ENCODE measurements at places on chromosomes 6 and 20. TPM values are rescaled to one million over a fixed set of nuclear protein-coding genes. Genes with fewer than 3 reads are reported as not detected.

SLC32A1 gene
- total RNA-seq = not detected

IRAK1BP1 gene
- total RNA-seq = 3.5 TPM

GSTA3 gene
- not detected for total RNA-seq

MYMX gene
- total RNA-seq = not detected

GRCh38 chr6:111660531-111660930, 54.9 kb upstream of the TRAF3IP2 start:
- DNase-seq = no peak

GRCh38 chr20:47351643-47352331, 4.7 kb downstream of the ZMYND8 start:
- DNase-seq = no peak

DNA sequence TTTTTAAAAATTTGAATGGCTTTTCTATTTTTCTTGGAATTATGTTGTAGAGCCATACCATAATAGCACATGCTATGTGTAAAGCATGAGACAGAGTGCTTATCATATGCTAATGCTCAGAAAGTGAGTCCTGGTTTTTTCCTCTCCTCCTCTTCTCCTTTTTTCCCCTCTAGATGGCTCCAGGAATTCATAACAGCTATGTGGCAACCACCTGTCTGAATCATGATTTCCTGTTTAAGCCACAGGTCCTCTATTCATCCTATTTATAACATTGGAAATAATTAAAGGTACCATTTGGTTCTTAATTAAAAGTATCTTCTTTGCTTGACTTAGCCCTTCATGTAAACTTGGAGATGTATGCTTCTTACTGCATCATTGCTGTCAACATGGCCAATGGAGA, 260.0 kb upstream of the MAP3K7 start:
- no peak for DNase-seq

DNA sequence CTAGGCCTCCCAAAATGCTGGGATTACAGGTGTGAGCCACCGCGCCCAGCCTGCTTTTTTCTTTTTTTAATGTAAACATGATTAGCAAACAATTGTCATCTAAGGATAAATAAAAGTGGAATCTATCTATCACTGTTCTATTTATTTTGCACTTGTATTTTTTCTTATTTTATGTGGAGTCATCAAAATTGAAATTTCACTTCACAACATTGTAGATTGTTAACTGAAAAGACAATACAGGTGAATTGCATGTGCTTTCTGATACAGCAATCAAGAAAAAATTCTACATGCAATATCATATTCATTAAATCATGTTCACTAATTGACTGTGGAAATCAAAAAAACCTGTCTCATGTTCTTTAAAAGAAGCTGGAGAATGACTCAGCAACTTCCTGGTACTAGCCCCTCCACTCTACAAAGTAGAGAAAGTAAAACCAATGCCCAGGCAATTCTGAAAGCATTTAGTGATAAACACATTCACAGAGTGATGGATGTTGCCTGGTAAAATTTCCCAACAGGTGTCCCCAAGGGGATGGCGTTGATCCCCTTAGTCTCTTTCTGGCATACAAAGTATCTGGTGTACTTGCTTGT, 10.7 kb upstream of the RFX6 start:
- no peak for DNase-seq

DNA sequence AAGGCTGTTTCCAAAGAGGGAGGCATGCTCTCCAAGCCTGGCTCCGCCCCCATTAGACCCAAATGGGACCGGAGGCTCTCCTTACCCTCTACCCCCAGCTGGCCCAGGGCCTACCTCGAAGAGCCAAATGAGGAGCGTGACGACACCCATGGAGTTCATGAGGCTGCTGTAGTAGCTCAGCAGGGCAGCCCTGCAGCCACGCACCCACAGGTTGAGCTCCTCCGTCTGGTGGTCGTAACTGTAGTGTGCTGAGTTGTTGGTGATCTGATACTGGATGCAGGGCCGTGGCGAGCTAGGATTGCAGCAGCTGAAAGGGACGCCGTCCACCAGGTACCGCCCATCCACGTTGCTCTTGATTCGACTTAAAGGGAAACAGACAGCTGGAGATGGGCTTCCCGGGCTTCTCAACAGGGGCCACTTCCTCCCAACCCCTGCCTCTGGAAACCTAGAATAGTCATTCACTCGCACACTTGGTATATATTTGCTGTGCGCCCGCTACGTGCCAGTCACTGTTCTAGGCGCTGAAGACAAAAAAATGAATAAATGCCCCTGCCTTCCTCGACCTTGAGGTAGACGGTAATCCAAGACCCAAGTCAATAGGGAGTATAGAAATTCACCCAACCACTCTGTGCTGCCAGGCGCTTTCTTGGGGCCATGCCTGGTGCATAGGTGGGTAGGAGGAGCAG, 18.0 kb downstream of the PRPH2 start:
- no peak for DNase-seq

DNA sequence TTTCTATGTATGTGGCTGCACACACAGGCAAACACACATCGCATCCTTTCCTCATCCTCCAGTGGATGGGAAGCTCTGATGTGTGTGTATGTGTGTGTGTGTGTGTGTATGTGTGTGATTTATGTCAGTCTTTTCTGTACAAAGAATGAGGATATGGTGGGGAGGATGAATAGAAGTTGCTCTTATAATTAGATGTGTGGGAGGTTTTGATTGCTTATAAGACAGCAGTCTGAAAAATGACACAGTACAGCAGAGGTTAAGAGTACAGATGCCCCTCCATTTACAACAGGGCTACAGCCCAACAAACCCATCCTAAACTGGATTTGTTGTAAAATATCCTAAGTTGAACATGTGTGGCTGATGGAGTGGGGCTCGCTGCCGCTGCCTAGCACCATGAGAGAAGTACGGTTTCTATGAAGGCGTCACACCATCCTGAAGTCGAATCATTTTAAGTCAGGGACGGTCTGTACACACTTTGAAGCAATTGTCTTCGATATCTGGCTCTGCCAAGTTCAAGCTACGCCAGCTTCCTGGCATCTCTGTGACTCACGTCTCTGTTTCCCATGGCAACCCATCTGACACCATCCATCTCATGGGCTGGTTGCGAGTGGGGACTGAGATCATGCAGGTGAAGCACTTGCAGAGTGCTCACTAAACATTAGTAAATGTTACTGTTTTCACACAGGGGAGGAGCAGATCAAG, 252.6 kb downstream of the MYLK4 start:
- DNase-seq = no peak

- DNase-seq = no peak
Observed at GRCh38 chr6:10434235-10434634, 19.4 kb upstream of the TFAP2A start.

DNA sequence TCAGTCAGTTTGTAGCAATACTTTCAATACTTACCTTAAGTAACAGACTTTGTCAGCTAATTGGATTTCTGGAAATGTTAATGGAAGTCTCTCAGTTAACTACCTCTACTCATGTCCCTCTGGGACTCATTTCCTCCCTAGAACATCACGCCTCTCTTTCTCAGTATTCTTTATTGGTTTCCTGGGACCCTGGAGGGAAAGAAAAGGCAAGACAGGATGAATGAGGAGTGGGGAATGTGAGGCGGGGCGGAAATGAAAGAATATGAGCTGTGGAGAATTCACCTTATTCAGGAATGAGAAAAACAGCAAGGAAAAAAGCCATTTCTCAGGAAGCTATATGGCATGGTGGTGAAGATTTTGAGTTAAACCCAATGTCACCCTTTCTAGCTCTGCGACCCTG, 62.7 kb downstream of the ANKS1A start:
- no peak for DNase-seq

DNA sequence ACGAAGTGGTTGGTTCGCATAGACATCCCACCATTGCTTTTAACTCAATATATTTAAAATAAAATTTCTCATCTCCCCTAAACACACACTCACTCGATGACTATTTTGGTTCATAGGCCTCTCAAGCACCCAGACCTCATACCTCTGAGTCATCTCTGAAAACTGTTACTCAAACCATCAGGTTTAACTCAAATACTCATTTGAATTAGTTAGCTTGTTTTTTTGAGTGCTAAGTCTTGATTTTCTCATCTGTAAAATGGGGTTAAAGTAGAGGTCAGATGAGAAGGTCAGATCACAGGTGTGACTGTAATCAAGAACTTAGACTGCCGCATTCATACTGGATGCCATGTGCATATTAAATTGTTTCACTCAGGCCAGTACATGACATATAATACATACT, 243.9 kb upstream of the TENT5A start:
- no peak for DNase-seq

- no peak for DNase-seq
Observed at GRCh38 chr20:59578436-59579403, 25.6 kb upstream of the PHACTR3 start.

DNA sequence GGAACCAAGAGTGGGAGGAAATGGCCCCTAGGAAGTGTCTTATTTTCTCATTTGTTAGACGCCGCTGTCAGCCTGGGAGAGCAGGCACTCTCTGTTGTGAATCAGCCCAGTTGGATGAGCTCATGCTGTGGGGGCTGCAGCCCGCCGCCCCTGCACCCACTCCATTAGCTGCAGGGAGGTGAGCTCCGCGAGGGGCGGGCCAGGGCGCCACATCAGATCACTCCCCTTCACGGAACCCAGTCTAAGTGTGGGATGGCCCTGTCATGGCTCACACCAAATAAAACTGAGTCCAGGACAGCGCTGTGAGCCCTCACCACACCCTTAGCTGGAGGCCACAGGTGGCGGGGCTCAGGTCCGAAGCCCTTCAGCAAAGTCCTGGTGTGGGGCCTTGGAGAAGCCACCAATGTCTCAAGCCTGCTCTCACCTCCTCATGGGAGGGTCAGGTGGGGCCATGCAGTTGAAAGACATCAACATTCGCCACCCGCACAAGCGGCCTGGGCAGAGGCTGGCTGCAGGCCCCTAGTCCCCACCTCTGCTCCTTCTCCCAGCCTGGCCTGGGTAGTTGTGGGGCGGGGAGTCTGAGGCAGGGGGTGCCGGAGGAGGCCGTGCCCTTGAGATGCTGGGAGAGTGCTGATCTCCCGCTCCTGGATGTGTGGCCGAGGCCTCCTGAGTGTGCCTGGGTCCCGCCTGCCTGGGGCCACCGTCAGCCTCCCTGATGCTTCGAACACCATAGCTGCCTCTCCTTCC, 66.2 kb upstream of the SLCO4A1 start:
- DNase-seq = no peak

- DNase-seq = no peak
Observed at GRCh38 chr6:5729813-5730517, 276.8 kb downstream of the NRN1 start.

DNA sequence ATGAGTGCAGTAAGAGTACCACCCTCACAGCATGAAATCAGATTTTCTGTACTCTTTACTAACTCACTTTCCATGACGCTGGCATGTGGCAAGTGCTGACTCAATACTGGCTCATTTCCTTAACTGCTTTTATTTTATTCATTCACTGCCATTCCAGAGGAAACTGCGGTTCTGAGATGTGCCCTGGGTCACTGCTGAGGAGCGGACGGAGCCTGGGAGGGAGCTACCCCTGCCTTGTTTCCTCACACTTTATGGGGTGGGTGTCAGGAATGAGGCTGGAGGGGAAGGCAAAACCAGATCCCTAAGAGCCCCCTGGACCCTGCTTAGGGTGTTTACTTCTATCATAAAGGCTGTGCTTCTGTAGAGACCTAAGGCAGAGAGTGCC, 14.4 kb downstream of the NT5E start:
- DNase-seq = no peak

DNA sequence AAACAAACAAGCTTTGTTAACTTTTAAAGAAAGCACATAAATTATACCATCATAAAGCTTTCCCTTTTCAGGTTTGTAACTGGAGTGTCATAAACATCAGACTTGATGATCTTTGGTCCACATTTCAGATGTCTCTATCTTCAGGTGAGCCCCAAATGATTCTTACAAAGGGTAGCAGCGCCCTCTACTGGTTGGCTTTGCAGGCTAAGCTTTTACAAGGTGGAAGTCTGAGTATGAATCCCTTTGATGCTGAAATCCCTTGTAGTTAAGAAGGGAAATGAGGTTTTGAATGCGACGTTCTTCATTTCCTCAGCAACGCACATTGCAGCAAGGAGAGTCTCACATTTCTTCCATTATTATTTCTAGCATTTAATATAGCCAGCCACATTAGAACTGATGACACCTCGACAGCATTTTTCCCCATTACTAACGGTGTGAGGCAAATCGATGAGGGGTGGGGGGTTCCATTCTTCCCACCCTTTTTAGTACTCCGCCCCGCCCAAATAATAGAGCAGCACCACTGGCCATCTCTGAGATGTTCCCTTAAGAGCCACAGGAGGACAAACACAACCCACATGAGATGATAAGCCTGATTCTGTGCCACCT, 126.3 kb upstream of the NT5E start:
- DNase-seq = no peak

GRCh38 chr6:142816031-142816430, 128.9 kb downstream of the HIVEP2 start:
- no peak for DNase-seq

GRCh38 chr20:7195704-7196103, 428.2 kb downstream of the BMP2 start:
- DNase-seq = no peak

DNA sequence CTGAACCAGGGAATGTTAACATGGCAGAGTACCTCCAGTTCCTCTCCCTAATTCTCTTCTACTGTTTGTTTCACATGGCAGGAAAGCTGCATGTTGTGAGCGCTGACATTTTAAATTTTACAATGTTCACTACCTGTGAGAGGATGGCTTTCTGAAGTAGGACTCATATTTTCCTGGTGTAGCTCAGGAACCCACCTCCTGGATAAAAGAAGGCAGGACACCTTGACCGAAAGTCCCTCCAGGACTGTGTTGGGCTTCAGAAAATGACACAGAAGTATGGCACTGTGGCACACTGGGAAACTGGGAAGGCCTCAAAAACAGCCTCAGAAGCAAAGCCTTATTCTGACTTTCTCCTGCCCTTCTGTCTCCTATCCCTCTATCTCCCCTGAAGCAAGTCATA, 33.3 kb downstream of the PTPRK start:
- no peak for DNase-seq

DNA sequence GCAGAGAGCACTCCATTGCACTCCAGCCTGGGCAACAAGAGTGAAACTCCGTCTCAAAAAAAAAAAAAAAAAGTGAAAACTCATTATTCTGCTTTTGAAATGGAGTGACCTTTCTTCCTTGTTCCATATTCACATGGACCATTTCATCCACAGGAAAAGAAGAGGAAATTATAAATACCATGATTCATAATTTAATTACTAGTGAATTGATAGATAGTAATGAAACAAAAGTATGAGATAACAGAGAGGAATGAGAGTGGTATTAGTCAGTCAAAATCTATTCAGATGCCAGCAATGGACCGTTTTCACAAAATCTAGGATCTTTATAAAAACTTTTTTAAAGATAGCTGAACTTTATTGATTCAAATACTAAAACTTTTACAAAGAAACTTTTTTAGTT, 443.1 kb upstream of the FLRT3 start:
- DNase-seq = no peak

- DNase-seq = no peak
Observed at GRCh38 chr20:46108435-46108841, 9.7 kb upstream of the CD40 start.
